Activated CD8-positive, alpha-beta memory T cell treated with anti-CD3 and anti-CD28 coated beads for 4 hours (primary cell): ENCODE measurements at places on chromosomes 13 and 19.
A peak's percentile ranks its signal among the peaks of the same experiment; 100 is the strongest.

- no peak for DNase-seq
Observed at GRCh38 chr19:10566658-10567410, 1.0 kb upstream of the KRI1 start.

- DNase-seq: no peak
Observed at GRCh38 chr13:19345158-19345557, 163.5 kb upstream of the TUBA3C start.

GRCh38 chr13:93559718-93560117 is 333.1 kb downstream of the GPC6 start:
- no peak for DNase-seq

- DNase-seq: no peak
Observed at GRCh38 chr13:98979012-98979660, 1.3 kb upstream of the DOCK9 start.

GRCh38 chr19:33668968-33669367 is 47.2 kb downstream of the CHST8 start:
- no peak for DNase-seq

GRCh38 chr19:35478794-35479677 is 11.2 kb downstream of the KRTDAP start:
- DNase-seq: no peak

DNA sequence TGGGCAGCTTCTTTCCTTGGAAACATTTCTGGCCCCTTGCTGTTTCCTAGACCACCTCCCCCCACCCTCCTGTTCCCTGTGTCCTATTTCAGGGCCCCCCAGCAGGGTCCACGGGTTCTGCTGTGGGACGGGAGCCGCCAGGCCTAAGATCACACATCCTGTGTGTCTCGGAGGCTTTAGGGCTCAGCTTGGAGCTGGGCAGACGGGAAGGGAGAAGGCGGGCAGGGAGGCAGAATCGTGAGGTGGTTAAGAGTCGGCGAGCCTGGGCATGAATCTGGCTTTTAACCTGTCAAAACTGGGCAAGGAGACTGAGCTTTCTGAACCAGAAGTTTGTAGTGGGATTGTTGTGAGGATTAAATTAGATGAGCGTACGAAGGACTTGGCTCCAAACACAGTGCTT is 4.8 kb downstream of the KCNC3 start:
- DNase-seq: no peak

DNA sequence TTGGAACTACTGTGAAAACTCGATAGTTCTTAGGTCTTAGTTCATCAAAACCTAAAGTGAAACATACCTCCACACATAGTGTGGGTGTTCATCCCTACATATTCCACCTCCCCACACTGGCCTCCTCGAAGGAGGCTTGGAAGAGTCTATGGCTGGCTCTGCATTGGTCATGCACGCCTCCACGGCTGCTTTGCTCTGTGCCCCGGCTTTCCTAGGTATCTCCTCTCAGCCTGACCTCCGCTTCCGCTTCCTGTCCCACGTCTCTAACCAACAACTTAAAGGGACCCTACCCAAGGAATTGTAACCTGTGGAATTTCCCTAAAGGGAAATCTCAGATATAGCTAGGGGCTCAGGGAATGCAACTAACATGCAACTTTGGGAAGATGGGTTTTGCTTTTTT is 79.7 kb upstream of the MBNL2 start:
- no peak for DNase-seq

- no peak for DNase-seq
Observed at GRCh38 chr13:65090186-65090585, 2139.9 kb downstream of the PCDH9 start.

DNA sequence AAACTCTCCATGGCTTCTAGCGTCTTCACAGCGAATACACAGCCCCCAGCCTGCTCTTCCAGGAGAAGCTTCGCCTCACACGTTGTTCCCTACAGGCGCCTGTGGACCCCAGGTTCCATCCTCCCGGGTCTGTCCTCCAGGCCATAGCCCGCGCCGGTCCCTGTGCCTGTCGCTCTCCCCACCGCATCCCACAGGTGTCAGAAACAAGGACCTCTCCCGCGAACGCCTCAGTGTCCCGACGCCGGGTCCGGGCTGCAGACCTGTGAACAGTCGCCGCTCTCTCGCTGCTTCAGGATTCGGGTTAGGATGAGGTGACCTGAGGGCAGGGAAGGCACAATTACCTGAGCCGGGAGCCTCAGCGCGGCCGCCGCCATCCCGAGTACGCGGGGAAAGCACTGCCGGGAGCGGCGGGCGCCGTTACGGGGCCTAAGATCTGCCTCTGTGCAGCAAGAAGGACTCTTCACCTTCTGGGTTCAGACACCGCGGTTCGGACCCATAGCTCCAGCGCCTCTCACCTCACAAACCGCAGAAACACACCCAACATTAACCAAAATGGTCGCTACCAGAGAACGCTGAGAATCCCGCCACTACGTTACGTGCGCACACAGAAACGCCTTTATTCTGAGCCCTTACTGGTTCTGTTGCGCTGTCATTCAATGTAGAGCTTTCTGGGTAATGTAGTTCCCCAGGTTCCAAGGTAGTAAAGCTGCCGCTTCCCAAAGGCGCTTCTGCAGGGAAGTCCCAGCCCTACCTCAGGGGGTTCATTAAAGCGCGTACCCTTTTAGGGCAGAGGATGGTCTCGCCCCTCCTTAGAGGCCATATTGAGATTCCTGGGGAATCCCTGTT is at the start of gene ZNF418:
TSS of gene ZNF418 (minus strand) at position 583 of the 846 bp plus-strand sequence. CDS start 1,580 bp downstream, outside the sequence.
- peak; percentile 19 for DNase-seq

DNA sequence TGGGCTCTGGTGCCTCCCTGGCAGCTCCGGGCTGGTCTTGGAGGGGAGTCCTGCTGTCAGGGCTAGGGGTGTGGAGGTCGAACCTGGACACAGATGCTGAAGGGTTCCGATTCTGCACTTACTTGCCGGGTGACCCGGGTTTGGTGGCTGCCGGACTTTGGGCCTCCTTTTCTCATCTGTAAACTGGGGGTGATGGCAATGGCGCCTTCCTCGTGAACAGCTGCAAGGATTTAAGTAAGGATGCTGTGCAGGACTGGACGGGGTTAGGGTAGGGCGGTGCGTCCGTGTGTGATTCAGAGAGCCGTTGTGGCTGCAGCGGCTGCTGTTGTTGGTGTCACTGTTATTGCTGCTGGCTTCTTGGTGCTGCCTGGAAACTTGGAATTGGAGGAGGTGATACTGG is 2.4 kb downstream of the HPN start:
- DNase-seq: no peak

GRCh38 chr13:21364916-21365315 is 94.2 kb downstream of the ZDHHC20 start:
- no peak for DNase-seq

- DNase-seq: no peak
Observed at GRCh38 chr19:6252066-6252465, 27.7 kb downstream of the MLLT1 start.

DNA sequence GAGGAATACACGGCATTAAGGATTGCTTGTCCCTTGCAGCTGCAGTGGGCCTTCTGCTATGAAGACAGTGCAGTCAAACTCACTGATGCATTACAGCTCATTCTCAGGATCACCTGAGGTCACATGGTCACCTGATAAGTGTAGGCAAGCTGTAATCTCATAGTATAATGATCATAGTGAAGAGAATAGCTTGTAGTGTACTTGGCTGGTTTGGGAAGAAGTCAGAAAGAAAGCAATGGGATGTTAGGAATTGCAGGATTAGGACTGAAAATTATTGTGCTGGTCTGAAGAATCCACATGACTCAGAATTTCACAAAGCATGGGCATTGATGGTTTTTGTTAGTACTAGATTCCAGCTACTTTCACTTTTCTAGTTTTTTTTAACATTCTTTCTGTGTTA is 76.7 kb downstream of the MBNL2 start:
- DNase-seq: no peak

- DNase-seq: no peak
Observed at GRCh38 chr13:38707460-38707859, 20.6 kb downstream of the FREM2 start.

DNA sequence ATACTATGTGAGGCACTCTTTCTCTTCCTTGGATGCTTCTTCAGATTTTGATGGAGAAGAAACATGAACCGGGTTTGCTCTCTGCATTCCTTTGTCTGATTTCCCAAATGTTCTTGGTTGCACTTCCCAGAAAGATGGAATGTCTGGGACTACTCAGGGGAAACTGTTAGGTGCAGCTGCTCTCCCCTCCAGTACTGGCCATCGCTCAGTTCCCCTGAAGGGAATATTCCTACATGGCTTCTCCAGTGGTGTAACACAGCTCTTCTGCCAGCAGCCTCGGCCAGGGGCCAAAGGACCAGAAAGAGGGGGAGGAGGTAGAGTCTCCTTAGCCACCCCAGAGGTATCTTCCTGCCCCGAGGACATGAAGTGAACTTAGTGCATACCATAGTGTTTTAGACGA is 33.5 kb upstream of the SPRY2 start:
- no peak for DNase-seq

GRCh38 chr19:36058481-36059179 is 3.9 kb downstream of the WDR62 start:
- no peak for DNase-seq

DNA sequence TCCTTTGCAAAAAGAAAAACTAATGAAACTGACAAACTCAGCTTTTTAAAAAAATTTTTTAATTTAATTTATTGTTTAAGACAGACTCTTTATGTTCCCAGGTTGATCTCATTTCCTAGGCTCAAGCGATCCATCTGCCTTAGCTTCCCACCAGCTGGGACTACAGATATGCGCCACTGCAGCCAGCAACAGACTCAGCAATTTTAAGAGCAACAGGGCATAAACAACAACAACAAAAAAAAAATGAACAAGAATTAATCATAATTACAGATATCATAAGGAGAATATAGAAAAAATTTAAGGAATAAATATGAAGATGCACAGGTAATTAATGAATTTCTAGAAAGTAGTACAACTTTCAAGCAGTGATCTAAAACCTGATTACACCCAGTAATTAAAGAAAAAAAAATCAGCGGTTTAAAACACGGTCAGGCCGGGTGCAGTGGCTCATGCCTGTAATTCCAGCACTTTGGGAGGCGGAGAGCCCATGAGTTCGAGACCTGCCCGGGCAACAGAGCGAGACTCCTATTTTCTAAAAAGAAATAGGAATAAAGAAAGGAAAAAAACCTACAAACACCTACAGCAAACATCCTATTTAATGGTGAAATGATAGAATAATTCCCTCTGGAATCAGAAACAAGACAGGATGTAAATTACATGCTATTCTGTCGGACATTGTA is 1.4 kb downstream of the ZNF699 start:
- no peak for DNase-seq

- peak; percentile 14 for DNase-seq
Observed at GRCh38 chr19:33064792-33065550, at the start of gene RHPN2. TSS of gene RHPN2 (minus strand) at chr19:33064888. CDS start at chr19:33064852, 36 bp downstream.

GRCh38 chr13:23709536-23709935 is 139.3 kb downstream of the TNFRSF19 start:
- DNase-seq: no peak

- DNase-seq: no peak
Observed at GRCh38 chr19:50555450-50556281, 12.6 kb downstream of the LRRC4B start.

GRCh38 chr13:43036351-43037250 is 13.2 kb downstream of the DNAJC15 start:
- no peak for DNase-seq

- no peak for DNase-seq
Observed at GRCh38 chr13:39322836-39323585, 280.0 kb downstream of the LHFPL6 start.

GRCh38 chr19:14515501-14516047 is 2.6 kb downstream of the DNAJB1 start:
- DNase-seq: no peak

GRCh38 chr13:22506096-22506691 is 674.6 kb upstream of the SGCG start:
- no peak for DNase-seq

DNA sequence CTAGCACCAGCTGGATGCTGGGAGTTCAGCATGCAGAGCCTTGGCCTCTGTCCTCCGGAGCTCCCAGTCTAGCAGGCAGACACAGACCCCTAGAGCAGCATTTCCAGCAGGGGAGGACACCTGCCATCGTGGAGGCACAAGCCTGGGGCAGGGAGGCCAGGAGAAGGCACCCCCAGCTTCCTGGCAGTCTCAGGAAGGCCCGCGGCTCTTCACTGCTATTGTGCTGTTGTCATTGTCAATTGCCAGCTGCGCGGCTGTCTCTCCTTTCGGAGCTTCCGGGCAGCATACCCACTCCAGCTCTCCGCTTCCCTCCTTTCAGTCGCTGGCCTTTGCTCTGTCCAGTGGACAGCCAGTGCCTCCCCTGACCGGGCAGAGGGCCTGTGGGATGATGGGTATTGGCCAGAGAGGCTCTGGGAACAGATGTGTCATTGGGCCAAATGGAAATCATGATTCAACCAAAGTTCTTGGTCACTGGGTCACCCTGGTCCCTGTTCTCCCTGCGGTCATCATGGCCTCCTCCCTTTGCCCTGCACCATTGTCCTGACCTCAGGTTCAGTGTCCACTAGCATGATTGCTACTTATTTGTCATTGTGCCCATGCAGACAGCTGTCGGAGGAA is 93.0 kb downstream of the SLC7A1 start:
- no peak for DNase-seq

DNA sequence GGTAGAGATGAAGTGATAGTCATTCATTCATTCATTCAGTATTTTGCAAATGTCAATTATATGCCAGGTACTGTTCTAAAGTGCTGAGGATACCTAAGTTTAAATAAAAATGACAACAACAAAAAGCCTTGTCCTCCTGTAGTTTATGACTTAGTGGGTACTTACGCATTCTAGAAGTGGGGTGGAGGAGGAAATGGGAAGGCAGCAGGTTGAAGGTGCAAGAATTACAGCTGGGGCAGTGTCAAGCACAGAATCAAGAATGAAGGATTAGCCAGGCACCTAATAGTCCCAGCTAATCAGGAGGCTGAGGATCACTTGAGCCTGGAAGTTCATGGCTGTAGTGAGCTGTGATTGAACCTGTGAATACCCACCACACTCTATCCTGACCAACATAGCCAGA is 90.7 kb upstream of the STARD13 start:
- DNase-seq: no peak

DNA sequence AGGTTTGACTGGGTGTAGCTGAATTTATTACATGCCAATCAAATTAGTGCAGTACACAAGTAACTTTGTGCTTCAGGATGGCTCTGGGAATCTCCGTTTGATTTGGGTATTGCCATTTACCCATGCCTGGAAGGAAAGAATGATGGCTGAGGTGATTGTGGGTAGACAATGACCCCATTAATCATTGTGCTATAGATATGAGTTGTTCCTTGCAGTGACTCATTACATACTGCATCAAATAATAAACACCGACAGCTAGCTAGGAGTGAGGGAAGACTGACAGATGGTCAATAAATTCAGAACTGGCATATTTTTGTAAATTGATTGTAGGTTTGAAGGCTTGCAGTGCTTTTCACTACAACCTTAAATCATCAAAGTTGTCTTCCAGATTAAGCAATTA is 1069.5 kb downstream of the DIAPH3 start:
- no peak for DNase-seq

DNA sequence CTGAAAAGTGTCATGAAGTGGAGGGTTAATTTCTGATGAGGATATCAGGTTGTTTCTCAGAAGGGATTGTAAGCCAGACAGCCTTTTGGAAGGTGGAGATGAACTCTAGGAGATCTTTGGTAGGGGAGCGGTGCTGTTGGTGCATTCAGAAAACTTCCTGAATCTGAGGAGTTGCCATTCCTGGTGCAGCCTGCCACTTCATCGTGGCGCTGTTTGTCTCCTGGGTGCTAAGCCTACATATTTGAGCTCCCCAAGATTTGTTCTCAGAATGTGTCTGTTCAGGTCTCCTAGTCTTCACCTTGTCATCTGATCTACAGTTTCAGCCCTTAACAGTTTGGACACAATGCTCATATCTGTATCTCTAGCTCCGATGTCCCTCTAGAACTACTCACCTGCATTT is 285.6 kb downstream of the MTUS2 start:
- no peak for DNase-seq
